ENCODE measurements at places on chromosomes 3 and 15.

- DNase-seq = no peak
Observed at GRCh38 chr3:63954182-63954581, 42.0 kb upstream of the SCAANT1 start.

GRCh38 chr3:9205345-9206143, 43.9 kb downstream of the SRGAP3 start:
- DNase-seq = no peak

DNA sequence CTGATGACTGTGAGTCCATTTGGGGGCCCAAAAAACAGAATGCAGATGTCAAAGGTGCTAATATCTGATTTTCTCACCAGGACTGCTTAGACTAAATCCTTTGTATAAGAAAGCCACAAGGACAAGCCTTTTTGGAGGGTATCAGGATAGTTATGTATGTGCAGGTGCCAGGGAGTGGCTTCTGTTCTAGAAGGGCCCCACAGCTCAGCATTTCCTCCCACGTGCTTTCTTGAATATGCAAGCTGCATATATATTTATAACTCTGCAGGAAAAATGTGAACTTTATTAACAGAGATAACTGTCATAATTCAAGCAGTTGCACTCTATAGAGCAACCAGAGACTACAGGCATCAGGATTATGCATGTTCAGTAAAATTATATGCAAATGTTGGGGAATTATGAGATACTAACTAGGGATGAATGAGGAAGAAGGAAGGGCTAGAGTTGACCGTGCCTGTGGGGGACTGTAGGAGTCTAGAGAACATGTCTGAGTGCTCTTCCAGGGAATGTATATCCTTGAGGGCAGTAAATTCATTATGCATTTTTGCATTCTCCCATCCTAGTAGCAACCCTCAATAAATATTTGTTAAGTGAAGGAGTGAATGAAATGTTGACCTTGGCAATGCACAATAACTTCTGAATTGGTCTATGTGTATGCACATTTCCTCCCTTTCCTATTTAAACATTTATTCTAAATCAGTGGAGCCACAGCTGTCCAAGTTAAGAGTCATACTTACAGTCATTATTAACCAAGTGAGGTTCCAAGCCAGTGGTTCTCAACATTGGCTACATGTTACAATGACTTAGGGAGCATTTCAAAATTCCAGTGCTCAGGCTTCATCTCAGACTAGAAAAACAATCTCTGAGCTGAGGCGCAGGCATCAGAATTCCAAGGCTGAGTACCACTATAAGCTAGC, 94.8 kb upstream of the ANKRD28 start:
- DNase-seq = peak; percentile 73

- DNase-seq = peak; percentile 89
Observed at GRCh38 chr15:90160781-90161727, 40.1 kb upstream of the SEMA4B start.

DNA sequence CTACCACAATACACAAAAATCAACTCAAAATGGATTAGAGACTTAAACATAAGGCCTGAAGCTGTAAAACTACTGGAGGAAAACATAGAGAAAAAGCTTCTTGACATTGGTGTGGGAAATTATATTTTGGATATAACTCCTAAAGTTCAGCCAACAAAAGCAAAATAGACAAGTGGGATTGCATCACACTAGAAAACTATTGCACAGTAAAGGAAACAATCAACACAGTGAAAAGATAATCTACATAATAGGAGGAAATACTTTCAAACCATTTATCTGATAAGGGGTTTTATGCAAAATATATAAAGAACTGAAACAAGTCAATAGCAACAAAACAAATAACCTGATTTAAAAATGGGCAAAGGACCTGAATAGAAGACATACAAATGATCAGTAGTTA, 37.6 kb upstream of the TP63 start:
- DNase-seq = no peak

DNA sequence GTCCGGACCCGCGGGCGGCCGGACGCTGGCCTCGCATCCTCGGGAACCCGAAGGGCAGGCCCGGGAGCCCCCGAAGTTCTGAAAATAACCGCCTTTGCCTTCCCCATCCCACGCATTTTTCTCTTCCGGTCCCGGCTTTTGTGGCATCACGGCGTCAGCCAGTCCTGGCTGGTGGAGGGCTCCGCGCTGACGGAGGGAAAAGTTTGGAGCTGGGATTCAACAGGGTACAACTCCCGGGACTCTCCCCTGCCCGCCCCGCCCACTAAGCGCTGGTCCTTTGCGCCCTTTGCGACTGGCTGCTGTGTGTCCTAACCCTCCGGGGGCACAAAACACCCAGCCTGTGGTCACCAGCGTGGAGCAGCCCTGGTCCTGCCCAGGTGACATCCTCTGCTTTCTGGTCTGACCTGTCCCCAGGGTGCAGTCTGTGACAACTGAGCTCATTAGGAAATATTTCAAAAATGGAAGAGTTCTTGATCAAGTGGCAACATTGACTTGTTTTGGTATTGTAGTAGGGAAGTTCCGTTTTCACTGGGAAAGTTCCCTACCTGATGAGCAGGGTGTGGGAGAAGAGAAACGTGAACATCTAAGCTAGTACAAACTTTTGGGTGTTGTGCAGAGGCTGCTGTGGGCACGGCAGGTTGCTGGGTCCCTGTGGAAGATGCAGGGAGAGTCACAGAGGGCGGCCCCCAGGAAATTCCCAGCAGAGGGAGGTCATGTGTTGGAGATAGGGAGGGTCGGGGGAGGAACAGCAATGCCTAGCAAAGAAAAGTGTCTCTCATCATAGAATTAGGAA, 775 bp downstream of the ARNT2 start:
- DNase-seq = no peak

GRCh38 chr3:194905696-194906095, 220.0 kb downstream of the FAM43A start:
- DNase-seq = peak; percentile 11

DNA sequence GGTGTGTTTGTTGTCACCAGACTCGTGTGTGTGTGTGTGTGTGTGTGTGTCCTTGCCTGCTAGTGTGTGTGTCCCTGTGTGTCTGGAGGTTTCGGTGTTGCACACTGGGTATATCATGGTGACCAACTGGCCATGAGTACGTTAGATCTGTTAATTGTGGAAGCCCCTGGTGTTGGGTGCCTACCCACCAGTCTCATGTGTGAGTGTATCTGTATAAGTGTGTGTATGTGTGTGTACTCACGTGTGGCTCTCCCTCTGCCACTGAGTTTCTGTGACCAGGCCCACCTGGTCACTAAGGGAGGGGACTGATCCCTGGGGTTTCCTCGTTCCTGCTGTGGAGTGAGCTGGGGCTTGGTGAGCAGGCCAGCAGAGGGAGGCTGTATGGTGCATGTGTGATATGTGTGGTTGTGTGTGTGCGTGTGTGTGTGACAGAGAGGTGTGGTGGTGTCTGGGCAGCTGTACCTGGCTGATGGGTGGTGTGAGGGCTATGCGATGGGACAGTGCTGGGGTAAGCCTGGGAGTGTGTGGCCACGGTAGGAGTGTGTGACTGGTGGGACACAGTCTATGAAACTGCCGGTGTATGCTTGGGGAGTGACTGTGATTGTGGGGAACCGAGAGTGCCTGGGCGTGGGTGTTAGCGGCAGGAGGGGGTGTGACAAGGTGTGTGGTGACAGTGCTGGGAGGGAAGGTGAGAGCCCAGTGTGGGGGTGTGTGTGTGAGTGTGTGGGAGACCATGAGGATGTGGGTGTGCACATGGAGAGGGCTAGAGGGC, 1.8 kb downstream of the PRKCD start:
- DNase-seq = no peak

DNA sequence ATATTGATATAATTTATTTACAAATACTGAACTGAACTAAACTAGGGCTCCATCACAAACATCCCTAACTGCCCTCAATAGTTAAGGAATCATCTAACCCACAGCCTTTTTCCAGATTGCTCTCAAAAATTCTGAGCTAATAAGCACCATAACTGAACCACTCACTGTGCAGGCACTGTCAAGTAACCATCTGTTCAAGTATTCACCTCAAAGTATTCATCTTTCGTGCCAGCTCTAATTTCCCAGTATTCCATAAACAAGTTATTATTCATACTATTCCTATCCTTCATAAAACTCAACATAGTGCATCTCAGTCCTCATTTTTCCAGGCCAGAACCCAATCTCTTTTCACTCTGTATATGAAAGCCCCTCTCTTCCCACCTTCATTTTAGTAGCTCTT, 41.1 kb downstream of the THBS1 start:
- no peak for DNase-seq

- DNase-seq = no peak
Observed at GRCh38 chr3:44130249-44130648, 111.4 kb upstream of the TOPAZ1 start.

GRCh38 chr3:88809993-88810392, 297.4 kb upstream of the EPHA3 start:
- no peak for DNase-seq

DNA sequence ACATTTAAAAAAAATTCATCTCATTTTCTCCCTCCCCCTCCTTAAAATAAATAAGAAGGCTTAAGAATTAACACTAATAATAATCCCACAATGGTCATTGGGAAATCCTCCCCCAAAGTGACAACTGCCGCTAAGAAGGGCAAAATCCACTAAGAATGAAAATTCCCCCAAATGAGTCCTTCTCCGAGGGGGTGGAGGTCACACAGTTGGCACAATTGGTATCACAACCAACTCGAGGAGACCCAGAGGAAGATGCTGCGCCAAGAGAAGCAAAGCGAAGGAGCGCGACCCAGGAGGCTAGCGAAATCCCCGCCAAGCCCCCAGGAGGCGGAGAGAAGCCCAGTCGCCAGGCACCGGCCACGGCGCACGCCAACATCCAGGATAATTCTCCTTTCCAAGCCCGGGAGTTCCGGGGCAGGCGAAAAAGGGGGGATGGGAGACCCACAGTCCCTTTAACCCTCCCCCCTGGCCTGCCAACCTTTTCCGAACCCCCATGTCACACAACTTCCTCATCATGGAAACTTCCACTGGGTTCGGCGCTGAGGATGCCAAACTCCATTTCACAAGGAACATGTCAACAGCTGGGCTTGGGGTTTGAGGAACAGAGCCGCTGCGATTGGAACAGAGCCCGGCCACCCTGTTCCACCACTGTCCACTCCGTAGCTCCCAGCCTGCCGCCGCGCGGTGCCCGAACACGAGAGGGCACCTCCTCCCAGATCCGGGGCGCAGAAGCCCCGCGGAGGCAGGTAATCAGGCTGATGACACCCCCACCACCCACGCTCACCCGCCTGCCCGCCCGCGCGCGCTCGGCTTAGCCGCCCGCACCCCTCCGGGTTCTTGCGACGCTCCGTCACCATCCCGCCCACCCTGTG, 668 bp downstream of the THRB start:
- no peak for DNase-seq

DNA sequence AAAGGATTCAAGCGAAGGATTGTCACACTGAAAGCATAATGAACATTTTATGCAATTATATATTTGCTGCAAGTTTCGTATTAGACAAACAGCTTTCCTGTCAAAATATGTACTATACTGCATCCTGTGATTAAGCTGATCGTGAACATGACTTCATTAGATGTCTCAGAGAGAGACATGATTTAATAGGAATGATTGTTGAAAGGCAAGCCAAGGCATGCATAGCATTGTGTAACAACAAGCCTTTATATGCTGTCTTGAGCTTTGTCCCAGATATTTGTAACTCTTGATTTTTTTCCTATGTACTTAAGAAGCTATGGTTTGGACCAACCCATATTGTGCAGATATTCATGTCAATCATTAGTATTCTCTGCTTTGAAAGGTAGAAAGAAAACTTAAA, 309.1 kb downstream of the KCNH8 start:
- DNase-seq = no peak

DNA sequence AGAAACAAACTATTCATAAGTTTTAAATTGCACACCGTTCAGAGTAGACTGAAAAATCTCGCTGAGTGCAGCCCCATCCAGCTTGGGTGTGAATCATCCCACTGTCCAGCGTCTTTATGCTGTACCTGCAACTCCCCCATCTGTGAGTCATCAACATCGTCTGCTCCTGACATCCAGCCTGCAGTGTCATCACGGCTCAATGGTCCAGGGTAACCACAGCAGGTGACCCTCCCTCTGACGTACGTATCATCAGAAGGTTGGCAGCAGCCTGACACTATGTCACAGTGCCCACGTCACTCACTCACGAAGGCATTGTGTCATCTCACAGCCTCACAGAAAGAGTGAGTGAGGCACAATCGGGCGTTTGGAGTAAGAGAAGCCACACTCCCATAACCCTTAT, 65.2 kb downstream of the TPRA1 start:
- peak; percentile 44 for DNase-seq

DNA sequence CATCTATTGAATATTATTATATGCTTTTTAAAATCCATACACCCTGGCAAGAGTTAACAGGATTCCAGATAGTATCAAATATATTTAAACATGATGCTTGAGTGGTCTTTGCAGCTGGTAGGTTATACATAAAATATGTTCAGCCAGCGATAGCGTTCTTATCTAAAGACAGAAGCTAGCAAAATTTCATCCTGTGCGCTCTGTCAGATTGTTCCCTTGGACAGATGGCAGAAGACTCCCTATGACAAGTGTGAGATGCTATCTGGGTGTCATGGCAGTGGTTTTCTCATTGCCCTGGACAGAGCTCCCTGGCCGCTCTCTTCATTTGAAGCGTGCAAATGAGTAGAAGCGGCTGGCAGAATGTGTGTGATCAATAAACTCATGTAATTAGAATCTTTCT, 175.2 kb upstream of the SOX14 start:
- no peak for DNase-seq

DNA sequence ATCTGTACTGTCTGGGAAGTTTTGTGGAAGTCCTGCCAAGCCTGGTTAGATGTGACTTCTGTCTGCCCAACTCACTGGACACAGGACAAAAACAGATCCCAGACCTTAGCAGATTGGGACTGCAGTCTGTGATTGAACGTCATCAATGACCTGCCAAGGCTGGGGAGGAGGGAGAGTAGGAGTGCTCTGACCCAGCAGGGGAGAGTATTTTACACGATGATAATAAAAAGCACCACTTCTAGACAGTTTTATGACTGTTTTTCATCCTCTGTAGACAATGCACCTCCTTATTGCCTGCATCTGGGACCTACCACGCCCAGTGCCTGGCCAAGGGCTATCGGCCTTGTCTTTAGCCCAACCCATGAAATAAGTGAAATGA, 102.3 kb upstream of the NR2E3 start:
- DNase-seq = no peak

DNA sequence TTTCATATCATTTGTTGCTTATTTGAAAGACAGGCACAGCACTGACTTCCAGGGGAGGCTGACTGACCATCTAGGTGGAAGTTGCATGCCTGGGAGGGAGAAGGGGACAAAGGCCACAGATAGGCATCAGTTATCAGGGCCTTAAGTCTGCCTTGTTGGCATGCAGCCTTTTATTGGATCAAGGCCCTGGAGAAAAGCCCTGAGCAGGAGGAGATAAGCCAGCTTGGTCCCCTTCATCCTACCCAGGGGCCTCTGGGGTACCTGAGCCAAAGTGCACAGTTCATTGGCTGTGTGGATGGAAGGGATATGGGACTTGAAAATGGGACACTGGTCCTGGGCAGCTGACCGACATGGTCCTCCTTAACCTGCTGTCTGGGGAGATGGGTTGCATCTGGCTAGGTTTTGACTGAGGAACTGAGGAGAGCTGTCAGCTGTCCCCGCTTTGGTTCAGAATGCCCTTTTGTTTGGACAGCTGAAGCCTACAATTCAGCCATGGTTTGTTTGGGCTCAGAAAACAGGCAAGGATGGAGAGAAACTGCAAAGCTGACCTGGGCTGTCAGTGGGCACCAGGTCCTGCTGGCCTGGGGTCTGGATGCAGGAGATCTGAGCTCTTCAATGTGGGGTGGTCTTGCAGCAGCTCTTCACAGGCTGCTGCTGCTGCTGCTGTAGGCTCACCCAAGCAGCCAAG, 60.0 kb downstream of the FLNB start:
- DNase-seq = no peak

Data from NCI-H2029 (cell line).